Tibial nerve (tissue), 4 donors: ENCODE measurements at places on chromosomes 7 and 10. TPM values are rescaled to one million over a fixed set of nuclear protein-coding genes. Genes with fewer than 3 reads are reported as not detected.
A peak's percentile ranks its signal among the peaks of the same experiment; 100 is the strongest.

- H3K4me1 ChIP-seq, result peaks cover 3% of the 10 kb centered on the region
- no peaks in the 10 kb centered on the region for H3K27me3 ChIP-seq
- no peak overlapping the region for H3K4me3 ChIP-seq
- H3K36me3 ChIP-seq, result no peaks in the 10 kb centered on the region
- DNase-seq, result no peak
- no peak overlapping the region for H3K27ac ChIP-seq
These were observed 16.8 kb downstream of the GIMAP5 start for GRCh38 chr7:150753826-150754603.

- DNase-seq, result no peak
- no peaks in the 10 kb centered on the region for H3K27me3 ChIP-seq
- H3K36me3 ChIP-seq, result no peaks in the 10 kb centered on the region
- no peaks in the 10 kb centered on the region for H3K4me1 ChIP-seq
- H3K27ac ChIP-seq, result no peak overlapping the region
These were observed 4.4 kb upstream of the PDLIM1 start for GRCh38 chr10:95295031-95295755.

GRCh38 chr10:31596765-31597164 lies 277.7 kb downstream of the ZEB1 start:
- no peaks in the 10 kb centered on the region for H3K36me3 ChIP-seq
- H3K4me3 ChIP-seq, result no peak overlapping the region
- H3K27me3 ChIP-seq, result no peaks in the 10 kb centered on the region
- H3K27ac ChIP-seq, result no peak overlapping the region
- no peak for DNase-seq

- no peak within 1 kb of the TSS for H3K27ac ChIP-seq
- no peak for DNase-seq
- no peak within 1 kb of the TSS for H3K4me3 ChIP-seq
- no peaks in the 10 kb centered on the region for H3K4me1 ChIP-seq
- H3K27me3 ChIP-seq, result no peaks in the 10 kb centered on the region
These were observed at the start of gene AKR1C4 for GRCh38 chr10:5196702-5197113. Gene AKR1C4 (plus strand): TSS chr10:5196837. CDS start chr10:5196868, 31 bp downstream.

DNA sequence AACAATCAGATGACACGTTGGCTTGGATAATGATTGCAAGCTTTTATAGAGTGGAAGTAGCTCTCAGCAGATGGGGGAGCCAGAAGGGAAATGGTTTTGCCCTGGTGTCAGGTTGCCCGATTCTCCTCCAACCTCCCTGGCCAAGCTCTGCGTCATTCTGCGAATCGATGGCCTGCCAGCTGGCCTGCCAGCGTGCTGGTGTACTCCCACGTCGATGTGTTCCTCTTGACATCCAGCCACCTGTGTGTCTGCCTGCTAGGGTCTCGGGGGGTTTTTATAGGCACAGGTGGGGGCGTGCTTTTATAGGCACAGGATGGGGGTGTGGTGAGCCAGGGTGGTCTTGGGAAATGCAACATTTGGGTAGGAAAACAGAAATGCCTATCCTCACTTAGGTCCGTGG lies 4.6 kb downstream of the NET1 start:
- H3K27me3 ChIP-seq, result no peaks in the 10 kb centered on the region
- DNase-seq, result no peak
- H3K27ac ChIP-seq, result no peak overlapping the region
- H3K4me3 ChIP-seq, result no peak overlapping the region

DNA sequence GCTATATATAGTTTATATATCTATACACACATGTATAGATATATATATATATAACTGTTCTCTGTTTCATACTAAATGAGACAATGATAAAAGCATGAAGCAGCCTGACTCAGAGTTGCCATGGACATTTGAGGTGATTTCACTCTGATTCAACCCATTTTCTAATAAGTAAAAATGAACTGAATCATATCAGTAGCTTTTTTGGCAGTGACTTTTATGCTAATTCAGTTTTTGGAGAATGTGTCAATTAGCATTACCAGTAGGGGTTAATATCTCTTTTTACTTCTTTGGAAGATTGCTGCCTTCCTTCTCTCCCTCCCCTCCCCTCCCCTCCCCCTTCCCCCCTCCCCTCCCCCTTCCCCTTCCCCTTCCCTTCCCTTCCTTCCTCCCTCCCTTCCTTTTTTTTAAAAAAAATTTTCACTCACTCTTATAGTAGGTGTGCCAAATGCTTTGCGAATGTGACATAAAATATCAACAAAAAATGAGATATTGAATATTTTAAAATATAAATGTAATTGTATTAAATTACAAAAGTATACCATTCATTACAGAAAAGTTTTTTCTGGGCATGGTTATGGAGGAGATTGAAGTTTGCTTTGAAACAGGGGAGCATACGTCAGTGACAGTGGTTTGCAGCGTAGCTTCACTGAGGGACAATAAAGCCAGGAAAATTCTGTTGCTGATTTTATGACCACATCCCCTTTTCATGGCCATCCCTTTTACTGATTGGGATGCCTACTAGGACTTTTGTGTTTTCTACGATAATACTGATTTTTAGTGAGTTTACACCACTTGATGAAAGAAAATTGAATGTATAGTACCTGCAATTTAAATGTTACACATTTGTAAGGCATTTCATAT lies 64.0 kb upstream of the KLF6 start:
- no peaks in the 10 kb centered on the region for H3K27me3 ChIP-seq
- H3K4me1 ChIP-seq, result no peaks in the 10 kb centered on the region
- H3K27ac ChIP-seq, result peak overlapping the region; percentile 1
- H3K36me3 ChIP-seq, result no peaks in the 10 kb centered on the region
- DNase-seq, result no peak

DNA sequence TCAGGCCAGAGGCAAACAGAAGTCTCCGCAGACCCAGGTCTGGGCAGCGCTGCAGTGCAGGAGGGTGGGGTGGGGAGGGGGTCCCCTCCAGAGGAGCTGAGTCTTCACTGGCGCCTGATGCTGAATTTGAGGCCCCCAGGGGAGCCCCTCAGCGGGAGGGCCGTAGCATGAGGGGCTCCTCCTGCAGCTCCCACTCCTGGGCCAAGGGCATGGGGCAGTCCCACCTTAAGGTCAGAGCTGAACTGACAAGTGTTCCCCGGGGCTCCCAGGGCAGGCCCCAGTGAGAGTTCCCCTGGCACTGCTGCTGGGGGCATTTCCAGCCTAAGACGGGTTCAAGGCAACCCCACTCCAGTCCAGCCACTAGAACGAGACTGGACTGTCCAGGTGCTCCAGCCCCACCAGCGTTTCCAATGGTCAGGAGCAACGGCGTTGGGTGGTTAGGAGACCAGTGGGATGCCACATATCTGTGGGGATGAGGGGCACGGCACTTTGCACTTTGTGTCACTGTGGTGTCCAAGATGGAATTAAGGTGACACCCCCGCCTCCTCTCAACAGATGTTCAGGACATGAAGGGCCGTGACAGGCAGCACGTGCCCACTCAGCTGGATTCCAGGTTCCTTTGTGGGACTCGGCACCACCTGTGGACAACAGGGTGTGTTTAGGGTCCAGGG lies 139.1 kb downstream of the PTPRN2 start:
- no peaks in the 10 kb centered on the region for H3K36me3 ChIP-seq
- no peaks in the 10 kb centered on the region for H3K27me3 ChIP-seq
- DNase-seq, result no peak
- H3K4me3 ChIP-seq, result no peak overlapping the region
- H3K4me1 ChIP-seq, result no peaks in the 10 kb centered on the region
- no peak overlapping the region for H3K27ac ChIP-seq

DNA sequence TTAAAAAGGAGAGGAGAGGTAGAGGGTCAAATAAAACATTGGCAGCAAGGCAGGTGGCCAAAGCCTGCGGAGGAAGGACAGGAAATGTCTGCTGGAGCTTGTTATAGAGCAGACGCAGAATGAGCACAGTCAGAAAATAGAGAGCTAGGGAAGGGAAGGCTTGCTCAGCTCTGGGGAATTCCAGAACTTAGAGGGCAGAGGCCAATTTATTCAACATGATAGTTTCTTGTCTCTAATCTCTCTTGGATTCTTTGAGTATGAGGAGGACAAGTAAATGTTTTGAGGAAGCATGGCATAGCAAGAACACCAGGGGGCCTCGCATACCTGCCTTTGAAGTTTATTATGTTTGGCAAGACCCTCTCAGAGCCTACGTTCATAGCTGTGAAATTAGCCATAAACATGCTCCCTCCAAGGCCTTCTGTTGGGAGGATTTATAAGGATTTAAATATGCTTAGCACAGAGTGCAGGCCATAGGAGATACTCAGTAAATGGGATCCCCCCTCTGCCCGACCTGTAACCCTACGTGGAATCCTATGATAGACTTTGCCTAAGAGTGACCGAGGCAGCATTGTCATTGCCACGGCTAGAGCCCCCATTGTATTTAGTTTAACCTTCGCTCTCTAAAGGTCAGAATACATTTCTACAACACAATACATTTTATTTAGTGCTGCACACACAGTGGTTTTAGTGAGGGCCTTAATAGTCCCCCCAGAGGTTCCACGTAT lies 293.9 kb downstream of the CCDC3 start:
- peak overlapping the region; percentile 46 for H3K27ac ChIP-seq
- no peaks in the 10 kb centered on the region for H3K27me3 ChIP-seq
- peaks cover 16% of the 10 kb centered on the region for H3K4me1 ChIP-seq
- no peak overlapping the region for H3K4me3 ChIP-seq

DNA sequence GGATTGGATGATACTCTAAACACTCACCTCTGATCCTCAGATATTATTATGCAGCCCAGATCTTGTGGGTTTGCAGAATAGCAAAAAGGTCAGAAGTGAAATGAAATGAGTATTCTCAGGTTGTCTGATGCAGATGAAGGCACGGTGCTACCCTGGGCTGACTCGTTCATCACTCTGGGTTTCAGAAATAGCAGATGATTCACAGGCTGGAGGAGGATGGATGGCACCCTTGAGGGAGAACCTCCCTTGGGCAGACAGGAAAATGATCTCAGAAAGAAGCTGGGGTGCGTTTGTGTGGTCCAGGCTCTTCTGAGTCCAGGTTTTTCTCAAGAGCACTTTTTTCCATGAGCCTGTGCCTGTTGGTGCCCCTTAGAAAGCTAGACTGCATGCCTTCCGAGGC lies 515.8 kb upstream of the MKI67 start:
- H3K27me3 ChIP-seq, result no peaks in the 10 kb centered on the region
- H3K4me3 ChIP-seq, result no peak overlapping the region
- H3K36me3 ChIP-seq, result no peaks in the 10 kb centered on the region
- H3K27ac ChIP-seq, result no peak overlapping the region
- H3K4me1 ChIP-seq, result no peaks in the 10 kb centered on the region

GRCh38 chr7:114269714-114270113 lies 144.9 kb upstream of the FOXP2 start:
- H3K27me3 ChIP-seq, result no peaks in the 10 kb centered on the region
- no peaks in the 10 kb centered on the region for H3K36me3 ChIP-seq
- no peaks in the 10 kb centered on the region for H3K4me1 ChIP-seq
- H3K4me3 ChIP-seq, result no peak overlapping the region
- H3K27ac ChIP-seq, result no peak overlapping the region

- no peaks in the 10 kb centered on the region for H3K4me1 ChIP-seq
These were observed 266.4 kb upstream of the FZD8 start for GRCh38 chr10:35908451-35908850.

DNA sequence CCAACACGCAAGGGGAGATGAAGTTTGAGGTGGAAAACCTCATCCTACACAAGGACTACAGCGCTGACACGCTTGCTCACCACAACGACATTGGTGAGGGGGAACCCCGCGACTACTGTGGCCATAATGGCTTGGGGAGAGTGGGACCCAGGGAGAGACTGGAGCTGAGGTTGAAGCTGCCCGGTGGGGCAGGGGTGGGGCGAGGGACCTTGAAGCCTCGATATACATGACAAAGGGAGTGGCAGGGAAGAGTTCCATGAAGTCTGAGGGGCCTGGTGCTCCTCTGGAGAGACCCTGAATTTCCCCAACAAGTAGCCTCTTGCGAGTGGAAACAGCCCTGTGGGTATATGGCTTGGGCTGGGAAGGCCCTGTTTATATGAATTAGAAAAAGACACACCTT lies 3.1 kb downstream of the PLAU start:
- H3K27ac ChIP-seq, result no peak overlapping the region
- peaks cover 8% of the 10 kb centered on the region for H3K27me3 ChIP-seq
- H3K36me3 ChIP-seq, result no peaks in the 10 kb centered on the region
- H3K4me3 ChIP-seq, result no peak overlapping the region
- no peak for DNase-seq

DNA sequence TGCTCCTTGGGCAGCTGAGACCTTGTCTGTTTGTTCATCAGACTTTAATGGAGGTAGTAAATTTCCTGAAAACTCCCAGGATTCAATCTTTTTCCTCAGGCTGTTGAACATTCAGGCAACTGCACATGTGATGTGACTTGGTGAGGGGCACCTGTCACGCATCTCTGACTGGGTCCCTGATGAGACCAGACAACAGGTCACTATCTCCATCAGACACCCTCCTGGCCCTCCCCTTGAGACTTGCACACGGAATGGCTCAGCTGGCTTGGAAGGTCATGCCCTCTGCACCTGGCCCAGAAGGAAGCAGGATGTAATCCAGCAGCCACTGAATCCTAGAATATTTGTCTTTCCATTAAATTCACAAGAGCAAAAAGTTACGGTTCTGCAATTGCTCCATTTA lies 15.9 kb downstream of the AQP1 start:
- H3K27me3 ChIP-seq, result no peaks in the 10 kb centered on the region
- H3K4me3 ChIP-seq, result no peak overlapping the region
- DNase-seq, result no peak
- no peaks in the 10 kb centered on the region for H3K36me3 ChIP-seq
- H3K4me1 ChIP-seq, result no peaks in the 10 kb centered on the region

GRCh38 chr10:13095094-13095493 lies 4.9 kb upstream of the OPTN start:
- no peaks in the 10 kb centered on the region for H3K36me3 ChIP-seq
- no peaks in the 10 kb centered on the region for H3K4me1 ChIP-seq
- DNase-seq, result no peak
- no peak overlapping the region for H3K4me3 ChIP-seq
- no peaks in the 10 kb centered on the region for H3K27me3 ChIP-seq
- H3K27ac ChIP-seq, result no peak overlapping the region

DNA sequence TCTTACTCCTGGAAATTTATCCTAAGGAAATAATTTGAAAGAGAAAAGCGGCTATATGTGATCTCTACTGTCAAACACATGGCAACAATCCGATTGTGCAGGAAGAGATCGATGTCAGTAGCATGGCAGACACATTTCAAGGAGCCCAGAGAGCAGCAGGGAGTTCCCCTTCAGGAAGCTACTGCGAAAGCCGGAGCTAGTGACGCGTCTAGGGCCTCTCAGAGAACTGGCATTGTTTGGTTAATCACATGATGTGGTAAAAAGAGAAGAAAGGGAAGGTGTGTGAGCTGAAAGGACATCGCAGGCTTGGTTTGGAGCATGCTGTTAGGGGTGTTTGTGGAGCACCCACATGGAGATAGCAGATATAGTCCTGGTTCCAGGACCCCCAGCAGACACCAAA lies 74.9 kb downstream of the BEND7 start:
- H3K27ac ChIP-seq, result no peak overlapping the region
- H3K27me3 ChIP-seq, result no peaks in the 10 kb centered on the region
- H3K4me3 ChIP-seq, result no peak overlapping the region
- DNase-seq, result no peak
- peaks cover 24% of the 10 kb centered on the region for H3K36me3 ChIP-seq
- no peaks in the 10 kb centered on the region for H3K4me1 ChIP-seq

Gene IFT22
- 20.1 TPM for total RNA-seq

Gene BLNK
- 2.3 TPM for total RNA-seq

Gene VPS50
- 30.0 TPM for total RNA-seq

Gene CDNF
- not detected for total RNA-seq

Gene TEX47
- total RNA-seq, result not detected

Gene IQCE
- total RNA-seq, result 24.5 TPM

Gene ANKMY2
- 13.8 TPM for total RNA-seq

Gene PDE1C
- total RNA-seq, result 13.1 TPM

Gene COL13A1
- total RNA-seq, result 0.30 TPM

Gene ASB10
- not detected for total RNA-seq

Gene GIMAP4
- total RNA-seq, result 44.1 TPM

Gene PIK3AP1
- 13.6 TPM for total RNA-seq

Gene RFC2
- total RNA-seq, result 10.2 TPM

Gene SPDYE16
- total RNA-seq, result 0.98 TPM

Gene LRRC18
- total RNA-seq, result not detected
